Type B pancreatic cell (in vitro differentiated cells): ENCODE measurements at places on chromosomes 2 and 18.
A peak's percentile ranks its signal among the peaks of the same experiment; 100 is the strongest.

DNA sequence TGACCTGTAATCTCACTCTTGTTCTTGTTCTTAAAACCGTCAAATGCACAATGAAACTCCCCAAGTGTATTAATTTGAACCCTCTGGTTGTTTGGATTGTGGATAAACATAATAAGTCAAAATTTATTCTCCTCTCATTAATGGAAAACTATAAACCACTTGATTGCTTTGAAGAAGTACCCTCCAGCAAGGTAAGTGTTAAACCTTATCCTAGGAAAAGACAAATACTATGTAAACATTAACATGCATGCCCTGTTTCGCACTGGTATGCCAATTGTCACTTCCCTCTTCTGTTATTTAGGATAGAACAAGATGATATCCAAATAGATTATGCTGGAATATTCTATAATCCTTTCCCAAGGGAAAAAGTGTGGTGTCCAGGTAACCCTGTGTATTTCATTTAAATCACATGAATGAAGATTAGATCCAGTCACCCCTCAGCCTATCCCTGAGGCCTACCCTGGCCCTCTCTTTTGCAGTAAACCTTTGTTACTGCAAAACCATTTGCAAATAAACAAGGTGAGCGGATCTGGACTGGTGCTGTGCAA, 1.3 kb downstream of the ADI1 start:
- peak overlapping the region; percentile 89 for H3K4me3 ChIP-seq
- peaks cover 39% of the 10 kb centered on the region for H3K36me3 ChIP-seq
- H3K27ac ChIP-seq: peak overlapping the region; percentile 83
- no peaks in the 10 kb centered on the region for H3K27me3 ChIP-seq

GRCh38 chr2:127558911-127559310, 23.4 kb downstream of the MYO7B start:
- H3K27ac ChIP-seq: no peak overlapping the region
- H3K4me1 ChIP-seq: no peaks in the 10 kb centered on the region
- H3K27me3 ChIP-seq: peaks cover 37% of the 10 kb centered on the region

- no peak for DNase-seq
- peaks cover 6% of the 10 kb centered on the region for H3K4me1 ChIP-seq
- H3K36me3 ChIP-seq: peaks cover 3% of the 10 kb centered on the region
- peaks cover 3% of the 10 kb centered on the region for H3K27me3 ChIP-seq
- H3K4me3 ChIP-seq: no peak overlapping the region
Observed at GRCh38 chr2:119553687-119554344, 9.6 kb downstream of the CFAP221 start.

- H3K4me3 ChIP-seq: no peak overlapping the region
- no peaks in the 10 kb centered on the region for H3K36me3 ChIP-seq
- peaks cover 16% of the 10 kb centered on the region for H3K27me3 ChIP-seq
- DNase-seq: no peak
- H3K27ac ChIP-seq: no peak overlapping the region
Observed at GRCh38 chr2:1251520-1251919, 161.7 kb upstream of the TPO start.

DNA sequence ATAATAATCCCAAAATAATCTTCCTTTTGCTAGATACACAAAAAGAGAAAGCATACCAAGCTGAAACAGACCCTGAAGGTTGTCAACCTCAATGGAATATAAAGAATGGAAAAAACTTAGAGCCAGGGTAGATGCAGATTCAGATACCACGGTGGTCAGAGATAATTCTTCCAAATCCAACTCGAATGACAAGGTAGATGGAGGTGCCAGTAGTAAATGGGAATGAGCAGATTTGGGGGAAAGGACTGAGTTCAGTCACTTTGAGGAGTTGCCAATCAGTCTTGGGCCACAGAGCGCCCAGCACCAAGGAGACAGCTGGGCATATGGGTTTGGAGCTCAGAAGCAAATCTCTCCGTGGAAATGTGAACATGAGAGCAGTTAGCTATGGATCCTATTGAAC, 3.4 kb upstream of the CHMP1B start:
- no peak overlapping the region for H3K4me3 ChIP-seq
- H3K4me1 ChIP-seq: peaks cover 12% of the 10 kb centered on the region
- H3K27me3 ChIP-seq: no peaks in the 10 kb centered on the region
- H3K36me3 ChIP-seq: peaks cover 4% of the 10 kb centered on the region

GRCh38 chr2:138565230-138565598, 63.6 kb downstream of the SPOPL start:
- H3K4me1 ChIP-seq: no peaks in the 10 kb centered on the region
- H3K36me3 ChIP-seq: peaks cover 31% of the 10 kb centered on the region
- no peak for DNase-seq
- H3K27me3 ChIP-seq: no peaks in the 10 kb centered on the region

GRCh38 chr2:237968048-237968862, 1.4 kb downstream of the UBE2F start:
- no peak for DNase-seq
- H3K4me3 ChIP-seq: peak overlapping the region; percentile 89
- H3K27ac ChIP-seq: peak overlapping the region; percentile 88
- H3K27me3 ChIP-seq: no peaks in the 10 kb centered on the region
- H3K4me1 ChIP-seq: peaks cover 36% of the 10 kb centered on the region

- peaks cover 10% of the 10 kb centered on the region for H3K36me3 ChIP-seq
- H3K27me3 ChIP-seq: no peaks in the 10 kb centered on the region
- H3K4me3 ChIP-seq: no peak overlapping the region
- H3K4me1 ChIP-seq: no peaks in the 10 kb centered on the region
- DNase-seq: no peak
Observed at GRCh38 chr2:25790074-25790790, 88.1 kb downstream of the ASXL2 start.

- DNase-seq: no peak
- no peak overlapping the region for H3K4me3 ChIP-seq
- peaks cover 42% of the 10 kb centered on the region for H3K36me3 ChIP-seq
- peaks cover 18% of the 10 kb centered on the region for H3K4me1 ChIP-seq
- no peak overlapping the region for H3K27ac ChIP-seq
Observed at GRCh38 chr18:58901143-58901542, 36.5 kb downstream of the ZNF532 start.

- H3K4me3 ChIP-seq: no peak overlapping the region
- peaks cover 8% of the 10 kb centered on the region for H3K4me1 ChIP-seq
- no peak for DNase-seq
- H3K36me3 ChIP-seq: no peaks in the 10 kb centered on the region
Observed at GRCh38 chr2:72220170-72220569, 72.5 kb upstream of the CYP26B1 start.

GRCh38 chr2:49582946-49583345, 428.6 kb upstream of the FSHR start:
- H3K36me3 ChIP-seq: no peaks in the 10 kb centered on the region
- DNase-seq: no peak
- peaks cover 4% of the 10 kb centered on the region for H3K27me3 ChIP-seq

DNA sequence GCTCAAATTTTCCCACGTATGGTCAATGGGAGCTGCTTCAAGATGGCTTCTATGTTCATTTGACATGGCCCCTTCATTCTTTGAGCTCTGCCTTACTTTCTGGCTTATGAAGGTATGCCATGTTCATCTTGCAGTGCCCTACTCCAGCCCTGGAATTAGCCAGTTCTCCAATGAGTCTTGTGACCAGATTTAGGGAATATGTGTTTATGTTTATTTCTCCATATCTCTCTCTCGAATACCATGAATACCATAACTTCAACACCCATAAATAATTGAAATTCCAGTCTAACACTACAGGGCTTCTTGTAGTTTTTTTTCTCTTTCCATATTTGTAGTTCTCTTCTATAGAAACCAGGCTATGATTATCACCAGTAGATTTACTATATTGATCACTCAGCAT, 39.7 kb downstream of the EPB41L5 start:
- DNase-seq: no peak
- H3K27me3 ChIP-seq: no peaks in the 10 kb centered on the region
- no peaks in the 10 kb centered on the region for H3K4me1 ChIP-seq
- H3K27ac ChIP-seq: peak overlapping the region; percentile 62

GRCh38 chr2:19454125-19454524, 95.7 kb upstream of the OSR1 start:
- H3K4me3 ChIP-seq: no peak overlapping the region
- DNase-seq: no peak
- no peaks in the 10 kb centered on the region for H3K36me3 ChIP-seq
- no peaks in the 10 kb centered on the region for H3K4me1 ChIP-seq

GRCh38 chr2:219675221-219675620, 47.8 kb downstream of the SLC4A3 start:
- no peak overlapping the region for H3K4me3 ChIP-seq
- no peaks in the 10 kb centered on the region for H3K36me3 ChIP-seq
- peak; percentile 3 for DNase-seq
- H3K4me1 ChIP-seq: no peaks in the 10 kb centered on the region
- peaks cover 27% of the 10 kb centered on the region for H3K27me3 ChIP-seq
